Neural crest cell (in vitro differentiated cells): ENCODE measurements at places on chromosomes 1 and 21.

- DNase-seq = no peak
Observed at GRCh38 chr1:204545202-204545601, 29.0 kb downstream of the MDM4 start.

DNA sequence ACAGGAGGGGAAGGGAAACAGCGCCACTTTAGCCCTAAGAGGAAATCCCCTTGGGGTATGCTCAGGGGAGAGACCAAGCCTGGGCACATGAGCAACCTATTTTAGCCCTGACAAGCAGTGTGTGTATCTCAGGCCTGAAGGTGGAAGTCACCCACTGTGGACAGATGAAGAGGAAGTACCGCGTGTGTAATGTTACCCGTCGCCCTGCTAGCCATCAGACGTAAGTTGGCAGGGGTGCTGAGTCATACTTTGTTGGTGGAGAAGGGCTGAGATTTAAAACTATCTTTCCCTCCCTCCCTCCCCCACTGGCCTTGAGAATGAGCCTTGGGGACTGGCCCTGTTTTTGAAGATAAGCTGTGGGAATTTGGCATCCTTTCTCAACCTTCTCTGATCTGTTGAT lies 11.2 kb downstream of the AGO1 start:
- no peak for DNase-seq

DNA sequence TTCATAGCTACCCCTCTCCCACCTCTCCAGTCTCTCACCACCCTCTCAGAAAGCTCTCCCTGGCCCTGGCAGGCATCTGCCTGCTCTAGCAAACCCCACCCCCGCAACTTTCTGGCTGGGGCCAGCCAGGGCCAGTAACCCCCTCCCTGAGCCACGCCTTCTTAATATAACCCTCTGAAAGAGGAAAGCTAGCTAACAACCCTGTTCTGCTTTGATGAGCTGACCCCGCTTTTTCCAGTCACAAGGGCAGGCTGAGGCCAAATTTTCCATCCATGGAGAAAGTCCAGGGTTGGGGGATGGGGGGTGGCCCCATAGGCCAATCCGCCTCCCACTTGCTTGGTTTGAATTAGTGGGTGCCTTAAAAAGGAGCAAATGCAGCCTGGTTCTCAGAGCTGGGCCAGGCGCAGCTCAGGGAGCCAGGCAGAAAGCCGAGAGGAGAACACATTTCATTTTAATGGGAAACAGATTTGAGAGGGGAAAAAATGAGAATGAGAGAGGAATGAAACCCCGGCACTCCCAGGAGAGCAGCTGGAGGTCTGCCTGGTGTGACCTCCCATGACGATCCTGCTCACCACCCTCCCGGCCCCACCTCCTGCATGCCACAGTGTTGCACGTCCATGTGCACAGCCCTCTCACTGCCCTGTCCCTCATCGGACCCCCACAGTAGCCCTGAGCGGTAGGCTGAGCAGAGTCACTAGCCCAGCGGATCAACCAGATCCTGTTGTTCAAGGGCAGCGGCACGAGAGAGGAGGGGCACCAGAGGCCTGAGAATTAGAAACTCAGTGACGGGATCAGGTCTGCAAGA lies 62.3 kb downstream of the OPTC start:
- no peak for DNase-seq

DNA sequence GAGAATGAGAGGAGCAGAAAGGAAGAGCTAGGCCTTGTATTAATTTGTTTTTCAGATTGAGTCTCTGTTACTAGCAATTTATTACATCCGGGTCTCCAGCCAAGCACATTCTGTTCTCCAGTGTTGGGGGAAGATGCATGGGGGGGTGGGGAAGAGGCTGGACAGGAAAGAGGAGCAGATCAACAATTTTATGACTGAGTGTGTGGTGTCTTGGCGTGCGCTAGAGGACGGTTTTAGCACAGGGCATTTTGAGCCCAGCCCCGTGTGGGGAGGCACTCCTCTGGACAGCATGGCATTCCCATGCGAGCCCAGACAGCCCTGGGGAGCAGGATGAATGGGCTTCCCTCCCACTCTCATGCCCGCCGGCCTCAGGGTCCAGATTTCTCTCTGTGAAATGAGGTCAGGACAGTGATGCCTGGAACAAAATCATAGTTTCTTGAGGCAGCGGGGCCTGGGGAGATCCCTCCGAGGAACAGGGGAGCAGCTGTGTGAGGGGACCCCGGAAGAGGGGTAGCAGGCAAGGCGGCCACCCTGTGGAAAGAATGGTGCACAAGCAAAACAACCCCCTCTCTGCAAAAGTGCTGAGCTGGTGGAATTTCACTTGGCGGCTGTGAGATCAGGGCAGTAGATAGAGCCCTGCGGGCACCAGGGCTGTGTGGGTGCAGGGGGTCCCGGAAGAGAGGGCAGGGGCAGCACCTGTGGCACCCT lies 16.3 kb downstream of the SOX13 start:
- no peak for DNase-seq

DNA sequence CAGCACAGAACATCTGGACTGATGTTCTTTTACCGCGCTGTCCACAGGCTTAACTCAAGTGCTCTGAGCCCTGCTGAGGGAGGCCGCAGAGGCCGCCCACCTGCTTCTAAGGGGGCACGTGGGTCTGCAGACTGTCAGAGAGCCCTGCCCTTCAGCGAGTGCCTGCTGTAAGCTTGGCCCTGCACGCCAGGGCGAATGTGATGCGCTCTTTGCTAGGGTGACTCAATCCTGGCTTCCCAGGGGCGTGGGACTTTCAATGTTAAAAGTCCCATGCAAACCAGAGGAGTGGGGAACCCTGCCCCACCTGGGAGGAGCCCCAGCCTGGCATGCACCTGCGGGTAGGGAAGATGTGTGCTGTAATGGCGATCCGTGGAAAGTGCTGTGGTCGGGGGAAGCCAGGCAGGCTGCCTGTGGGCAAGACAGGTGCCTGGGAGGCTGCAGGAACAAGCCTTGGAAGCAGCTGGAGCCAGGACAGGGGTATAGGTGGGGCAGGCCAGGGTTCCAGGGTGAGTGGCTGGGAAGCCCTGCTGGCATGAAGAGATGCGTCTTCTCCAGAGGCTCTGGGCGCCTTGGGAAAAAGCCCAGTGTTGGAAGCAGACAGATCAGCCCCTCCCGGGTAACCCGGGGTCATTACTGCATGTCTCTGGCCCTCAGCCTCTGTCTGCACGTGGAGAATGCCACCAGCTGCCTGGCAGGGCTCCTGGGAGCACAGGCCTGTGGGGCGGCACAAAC lies 594 bp upstream of the PANK4 start:
- DNase-seq = no peak

GRCh38 chr1:210412240-210412639 lies 83.5 kb downstream of the HHAT start:
- no peak for DNase-seq

- no peak for DNase-seq
Observed at GRCh38 chr1:153987621-153988020, 1.5 kb upstream of the RAB13 start.

DNA sequence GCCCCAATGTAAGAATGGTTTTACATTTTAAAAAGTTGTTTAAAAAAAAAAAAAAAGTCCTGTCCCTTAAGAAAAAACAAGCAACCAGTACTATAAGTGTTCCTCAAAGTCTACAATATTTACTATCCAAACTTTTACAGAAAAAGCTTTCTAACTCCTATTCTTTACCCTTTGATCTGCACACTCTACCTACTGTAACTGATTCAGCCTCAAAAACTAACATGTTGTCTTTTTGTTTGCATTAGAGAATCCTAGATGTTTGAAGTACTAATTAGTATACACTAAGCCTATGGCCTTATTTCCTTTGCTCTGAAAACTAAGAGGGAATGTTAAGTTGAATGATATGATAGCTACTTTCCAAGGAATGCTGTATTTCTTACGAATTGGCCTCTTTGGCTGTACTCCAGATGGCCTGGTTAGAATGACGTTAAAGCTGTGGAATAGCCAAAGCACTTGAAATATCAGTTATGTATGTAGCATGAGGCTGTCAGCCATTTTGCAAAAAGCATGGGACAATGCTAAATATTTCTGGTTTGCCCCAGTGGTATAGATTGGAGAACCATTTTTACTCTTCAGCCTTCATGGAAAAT lies 234.8 kb downstream of the GPR52 start:
- no peak for DNase-seq

GRCh38 chr21:19935467-19935866 lies 1062.7 kb upstream of the NCAM2 start:
- DNase-seq = no peak

- DNase-seq = no peak
Observed at GRCh38 chr1:150808121-150808520, at the start of gene CTSK. Gene CTSK, minus strand, starts transcription at chr1:150808260. Its CDS starts 1,455 bp downstream, at chr1:150806805.

DNA sequence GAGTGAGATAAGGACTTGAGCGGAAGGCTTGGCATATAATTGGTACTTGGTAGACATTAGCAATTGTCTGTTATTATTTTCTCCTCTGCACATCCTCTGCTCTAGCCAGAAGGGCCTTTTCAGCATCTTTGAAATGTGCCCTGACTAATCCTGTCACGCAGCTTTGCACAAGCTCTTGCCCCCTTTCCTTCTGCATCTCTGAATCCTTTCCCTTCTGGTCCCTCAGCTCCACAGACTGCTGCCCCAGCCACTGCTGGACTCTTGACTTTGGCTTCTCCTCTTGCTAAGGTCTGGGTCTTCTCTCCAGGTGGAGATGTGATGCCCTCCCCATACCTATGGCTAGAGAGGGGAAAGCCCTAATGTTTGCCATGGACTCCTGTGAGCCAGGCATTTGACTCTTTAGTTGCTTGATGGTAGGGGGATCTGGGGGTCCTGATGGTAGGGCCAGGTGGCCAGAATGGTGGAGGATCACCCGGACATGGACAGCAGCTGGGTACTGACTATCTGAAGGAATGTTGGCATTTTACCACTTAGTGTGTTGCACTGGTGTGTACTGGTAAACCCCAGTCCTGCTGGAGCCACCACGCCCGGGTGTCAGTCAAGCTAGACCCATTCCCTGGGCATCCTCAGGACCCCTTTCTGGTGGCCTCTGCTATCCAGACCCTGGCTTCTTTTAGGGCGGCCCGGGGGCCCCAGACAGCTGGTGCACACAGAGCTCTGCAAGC lies 4.4 kb downstream of the HPCA start:
- DNase-seq = no peak

DNA sequence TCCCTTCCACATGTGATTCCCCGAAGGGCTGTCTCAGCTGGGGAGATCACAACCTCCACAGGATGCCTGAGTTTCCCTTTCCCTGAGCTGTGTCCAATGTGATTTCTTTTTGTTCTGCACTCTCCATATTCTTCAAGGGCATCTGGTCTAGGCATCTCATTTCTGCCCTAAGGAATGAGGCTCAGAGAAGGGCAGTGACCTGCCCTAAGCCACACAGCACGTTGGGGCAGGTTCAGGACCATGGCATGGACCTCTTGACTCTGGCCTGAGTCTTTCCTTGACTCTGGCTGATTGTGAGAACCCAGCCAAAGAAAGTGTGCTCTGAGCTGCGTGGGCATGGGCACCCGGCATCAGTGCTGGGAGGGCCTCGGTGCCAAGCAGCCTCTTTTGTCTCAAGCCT lies 590.3 kb downstream of the PTPRU start:
- no peak for DNase-seq

- no peak for DNase-seq
Observed at GRCh38 chr1:204331847-204332487, 27.8 kb downstream of the PLEKHA6 start.

GRCh38 chr1:32651461-32652073 lies 559 bp downstream of the RBBP4 start:
- DNase-seq = no peak

GRCh38 chr1:20633190-20634064 lies at the start of gene PINK1:
Gene PINK1, plus strand, starts transcription at chr1:20633458. Its CDS starts 91 bp downstream, at chr1:20633549.
- peak; percentile 92 for DNase-seq

DNA sequence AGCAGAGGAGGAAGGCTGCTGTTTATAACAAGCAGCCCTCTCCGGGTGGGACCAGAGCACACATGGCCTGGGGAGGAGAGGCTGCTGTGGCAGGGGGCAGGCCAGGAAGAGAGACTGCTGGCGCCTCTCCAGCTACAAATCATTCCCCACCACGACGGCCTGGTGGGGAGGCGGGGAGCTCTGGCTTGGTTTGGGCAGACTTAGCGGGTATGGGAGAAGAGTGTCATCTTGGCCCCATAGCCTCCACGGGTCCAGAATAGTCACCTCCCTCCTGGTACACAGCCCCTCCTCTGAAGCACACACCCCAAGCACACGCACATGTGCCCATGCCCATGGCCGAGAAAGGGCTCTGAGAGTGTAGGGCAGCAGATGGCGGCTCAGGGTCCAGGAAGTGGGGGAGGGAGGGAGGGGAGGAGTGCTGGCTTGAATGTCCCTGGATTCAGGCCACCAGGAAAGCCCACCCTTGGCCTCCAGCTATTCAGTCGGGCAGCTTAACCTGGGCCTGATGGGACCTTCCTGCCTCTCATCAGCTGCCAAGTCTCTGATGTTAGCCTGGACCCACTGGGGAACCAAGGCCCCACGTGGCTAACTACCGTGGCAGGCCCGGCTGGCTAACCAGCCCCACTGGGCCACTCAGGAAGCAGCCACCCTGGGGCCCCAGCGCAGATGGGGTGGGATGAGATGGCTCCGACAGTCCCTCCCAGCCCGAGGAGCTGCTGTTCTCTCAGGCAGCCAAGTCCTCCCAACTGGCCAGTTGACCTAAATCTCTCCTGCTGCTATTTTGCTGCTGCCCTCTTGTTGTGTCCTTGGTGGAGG lies 10.9 kb downstream of the LRP8 start:
- DNase-seq = no peak

DNA sequence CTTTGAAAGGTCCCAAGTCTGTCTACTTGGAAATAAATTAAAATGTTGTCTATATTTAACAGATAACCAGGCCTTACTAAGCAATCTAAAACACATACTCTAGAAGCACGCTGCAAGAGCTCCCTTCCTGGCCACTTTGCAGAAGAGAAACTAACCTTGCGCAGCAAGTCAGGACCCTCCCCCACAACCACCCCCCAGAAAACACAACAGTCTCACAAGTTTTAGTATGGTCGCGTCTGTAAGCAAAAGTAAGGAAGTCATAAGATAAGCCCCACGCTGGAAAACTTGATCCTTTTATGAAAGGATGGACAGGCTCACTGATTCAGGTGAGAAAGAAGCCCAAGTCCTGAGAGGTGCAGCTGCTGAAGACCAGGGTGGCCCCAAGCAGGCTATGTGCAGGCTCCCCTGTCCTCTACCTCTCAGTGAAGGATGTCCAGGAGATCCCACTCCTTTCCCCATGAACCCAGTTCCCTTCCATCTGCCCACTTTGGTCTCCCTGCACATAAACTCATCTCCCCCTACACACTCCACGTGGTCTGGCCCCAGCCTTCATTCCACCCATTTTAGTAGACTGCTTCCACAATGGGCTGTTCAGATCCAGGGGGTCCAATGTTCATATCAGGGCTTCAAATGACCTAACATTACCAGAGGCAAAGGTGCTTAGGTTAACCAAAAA lies 23.8 kb downstream of the HIVEP3 start:
- DNase-seq = no peak

- no peak for DNase-seq
Observed at GRCh38 chr1:81477710-81478109, 323.0 kb upstream of the ADGRL2 start.

- no peak for DNase-seq
Observed at GRCh38 chr1:185593271-185593670, 140.9 kb upstream of the HMCN1 start.

- DNase-seq = no peak
Observed at GRCh38 chr1:37064039-37064438, 29.7 kb upstream of the GRIK3 start.

GRCh38 chr1:228109962-228110488 lies 926 bp upstream of the MRPL55 start:
- no peak for DNase-seq
